HFFc6 (cell line): ENCODE measurements at places on chromosomes 11 and 22. TPM values are rescaled to one million over a fixed set of nuclear protein-coding genes. Genes with fewer than 3 reads are reported as not detected.

Gene SMTNL1
- not detected in 3 replicates for total RNA-seq

Gene CCDC87
- total RNA-seq = 0.19 to 0.75 TPM (median 0.47 TPM) in 3 replicates

Gene TMEM135
- total RNA-seq = 13.6 to 25.1 TPM (median 20.3 TPM) in 3 replicates

Gene ZNF74
- total RNA-seq = 5.0 to 8.1 TPM (median 6.4 TPM) in 3 replicates

Gene ANKK1
- not detected in 3 replicates for total RNA-seq

DNA sequence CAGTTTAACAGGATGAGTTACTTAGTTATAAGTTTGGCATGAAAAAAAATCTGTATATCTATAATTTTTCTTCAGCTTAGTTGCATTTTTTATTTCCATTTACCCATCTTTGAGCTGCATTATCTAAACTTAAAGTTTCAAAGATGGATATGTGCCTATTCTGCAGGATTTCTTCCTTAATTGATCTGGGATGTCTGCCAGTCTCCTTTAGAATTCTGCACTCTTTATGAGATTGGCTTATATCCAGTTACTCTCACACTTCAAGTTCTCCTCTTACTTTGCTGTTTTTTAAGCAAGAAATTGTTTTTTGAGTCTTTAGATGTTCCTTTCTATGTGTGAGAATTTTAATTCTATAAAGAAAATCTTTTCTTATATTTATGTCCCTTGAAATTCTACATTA lies 5.1 kb upstream of the PDGFD start:
- peaks cover 2% of the 10 kb centered on the region; the same call in 1 of the 2 replicates for H3K27me3 ChIP-seq
- H3K4me1 ChIP-seq = peaks cover 1% of the 10 kb centered on the region
- DNase-seq = no peak
- no peaks in the 10 kb centered on the region for H3K36me3 ChIP-seq
- no peak overlapping the region for H3K27ac ChIP-seq
- H3K4me3 ChIP-seq = no peak overlapping the region

GRCh38 chr22:48566741-48567140 lies 1260.9 kb downstream of the BRD1 start:
- DNase-seq = no peak
- no peaks in the 10 kb centered on the region; the same call in none of the 2 replicates for H3K27me3 ChIP-seq
- H3K4me1 ChIP-seq = no peaks in the 10 kb centered on the region
- H3K36me3 ChIP-seq = peaks cover 10% of the 10 kb centered on the region; the same call in 1 of the 2 replicates
- no peak overlapping the region for H3K27ac ChIP-seq

DNA sequence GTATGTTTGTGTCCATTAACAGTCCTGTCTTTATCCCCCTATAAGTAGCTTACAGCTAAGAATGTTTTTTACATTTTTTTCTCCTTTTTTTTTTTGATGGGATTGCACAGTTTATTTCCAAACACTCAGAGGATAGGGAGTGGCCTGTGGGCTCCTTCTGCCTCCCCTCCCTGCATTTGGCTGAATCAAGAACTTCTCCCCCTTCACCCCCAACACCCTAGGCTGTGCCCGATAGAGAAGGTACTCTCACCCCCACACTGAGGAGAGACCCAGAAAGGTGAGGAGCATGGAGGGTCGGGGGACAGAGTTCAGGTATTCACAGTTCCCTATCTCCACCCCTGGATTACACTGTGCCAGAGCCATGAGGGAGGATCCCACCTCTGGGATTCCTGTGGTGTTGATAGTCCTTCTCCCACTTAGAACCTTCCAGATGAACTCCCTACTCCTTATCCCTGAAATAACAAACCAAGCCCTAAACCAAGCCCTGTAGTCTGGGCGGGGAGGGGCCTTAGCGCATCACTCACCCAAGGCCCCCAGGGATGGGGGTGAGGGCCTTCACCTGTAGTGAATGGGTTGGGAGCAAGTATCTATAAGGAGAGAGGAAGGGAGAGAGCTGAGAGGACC lies 97.1 kb downstream of the ADAMTS15 start:
- H3K4me3 ChIP-seq = no peak overlapping the region
- H3K4me1 ChIP-seq = peaks cover 8% of the 10 kb centered on the region; the same call in 1 of the 2 replicates
- no peak for DNase-seq
- no peaks in the 10 kb centered on the region for H3K36me3 ChIP-seq

- H3K4me1 ChIP-seq = peaks cover 13% of the 10 kb centered on the region
- H3K27me3 ChIP-seq = peaks cover 11% of the 10 kb centered on the region
- no peak for DNase-seq
- H3K4me3 ChIP-seq = no peak overlapping the region
- H3K36me3 ChIP-seq = no peaks in the 10 kb centered on the region
Observed at GRCh38 chr11:58769308-58769707, 37.6 kb upstream of the GLYAT start.

GRCh38 chr11:102007567-102008437 lies 39.4 kb upstream of the CFAP300 start:
- H3K36me3 ChIP-seq = no peaks in the 10 kb centered on the region
- no peak overlapping the region for H3K27ac ChIP-seq
- H3K4me3 ChIP-seq = no peak overlapping the region
- peak; percentile 61 for DNase-seq
- no peaks in the 10 kb centered on the region for H3K27me3 ChIP-seq

GRCh38 chr11:69044111-69045013 lies 4.4 kb upstream of the TPCN2 start:
- H3K27ac ChIP-seq = peak overlapping the region; percentile 85
- H3K4me3 ChIP-seq = peak overlapping the region; percentile 72
- peaks cover 52% of the 10 kb centered on the region for H3K4me1 ChIP-seq
- DNase-seq = peak; percentile 85

- no peaks in the 10 kb centered on the region for H3K27me3 ChIP-seq
- no peaks in the 10 kb centered on the region for H3K36me3 ChIP-seq
- peak overlapping the region; percentile 99 for H3K27ac ChIP-seq
- no peak for DNase-seq
- peak overlapping the region; percentile 93 for H3K4me3 ChIP-seq
Observed at GRCh38 chr11:82899957-82900276, 313 bp downstream of the PRCP start.

GRCh38 chr22:27534720-27535125 lies 266.8 kb downstream of the MN1 start:
- H3K4me1 ChIP-seq = peaks cover 26% of the 10 kb centered on the region
- peak; percentile 48 for DNase-seq
- H3K27me3 ChIP-seq = peaks cover 6% of the 10 kb centered on the region
- no peak overlapping the region for H3K4me3 ChIP-seq
- H3K27ac ChIP-seq = peak overlapping the region; percentile 13
- no peaks in the 10 kb centered on the region for H3K36me3 ChIP-seq
